Heart left ventricle (tissue), 16 donors: ENCODE measurements at places on chromosomes 6 and 20. TPM values are rescaled to one million over a fixed set of nuclear protein-coding genes. Genes with fewer than 3 reads are reported as not detected.

- no peaks in the 10 kb centered on the region for H3K27me3 ChIP-seq
- H3K36me3 ChIP-seq: no peaks in the 10 kb centered on the region
- peaks cover 4% of the 10 kb centered on the region for H3K4me1 ChIP-seq
These were observed 42.8 kb upstream of the HFE start for GRCh38 chr6:26044140-26045064.

GRCh38 chr6:163828038-163828795 is 413.7 kb downstream of the QKI start:
- H3K36me3 ChIP-seq: no peaks in the 10 kb centered on the region
- DNase-seq: no peak
- no peak overlapping the region for H3K4me3 ChIP-seq
- H3K27me3 ChIP-seq: no peaks in the 10 kb centered on the region

GRCh38 chr6:166952567-166953486 is 3.5 kb downstream of the RNASET2 start:
- peaks cover 9% of the 10 kb centered on the region for H3K36me3 ChIP-seq
- peaks cover 20% of the 10 kb centered on the region for H3K4me1 ChIP-seq
- no peaks in the 10 kb centered on the region for H3K27me3 ChIP-seq
- DNase-seq: no peak

DNA sequence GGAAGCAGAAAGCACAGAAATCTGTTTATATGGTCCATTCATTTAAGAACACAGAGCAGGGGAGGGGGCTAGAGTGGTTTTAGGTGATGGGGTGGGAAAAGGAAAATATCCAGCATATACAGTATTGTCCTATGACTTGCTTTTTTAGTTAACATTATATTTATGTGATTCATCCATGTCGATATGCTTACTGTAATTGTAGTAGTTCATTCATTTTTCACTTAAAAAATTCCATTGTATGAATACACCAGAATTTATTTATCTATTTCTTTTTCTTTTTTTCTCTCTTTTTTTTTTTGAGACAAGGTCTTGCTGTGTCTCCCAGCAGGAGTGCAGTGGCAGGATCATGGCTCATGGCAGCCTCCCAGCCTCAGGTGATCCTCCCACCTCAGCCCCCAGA is 9.6 kb upstream of the PRIM2 start:
- no peak overlapping the region for H3K27ac ChIP-seq
- no peaks in the 10 kb centered on the region for H3K36me3 ChIP-seq
- H3K4me1 ChIP-seq: no peaks in the 10 kb centered on the region

- H3K4me1 ChIP-seq: peaks cover 3% of the 10 kb centered on the region
- no peaks in the 10 kb centered on the region for H3K27me3 ChIP-seq
- DNase-seq: no peak
- H3K4me3 ChIP-seq: no peak overlapping the region
- H3K27ac ChIP-seq: no peak overlapping the region
These were observed 82.4 kb downstream of the MAP3K4 start for GRCh38 chr6:161073930-161074329.

The C20orf204 gene
- total RNA-seq: 0.69 TPM

- H3K4me3 ChIP-seq: no peak overlapping the region
- H3K27ac ChIP-seq: no peak overlapping the region
- H3K4me1 ChIP-seq: peaks cover 13% of the 10 kb centered on the region
- no peak for DNase-seq
These were observed 2.9 kb upstream of the TMEM74B start for GRCh38 chr20:1187605-1188171.
